ENCODE measurements at places on chromosomes 7 and 10. TPM values are rescaled to one million over a fixed set of nuclear protein-coding genes. Genes with fewer than 3 reads are reported as not detected.

- no peak for DNase-seq
These were observed 10.0 kb downstream of the SHH start for GRCh38 chr7:155802291-155802690.

- no peak for DNase-seq
These were observed 125.3 kb upstream of the AMPH start for GRCh38 chr7:38756521-38756920.

GRCh38 chr7:45026984-45027773 is 27.2 kb downstream of the CCM2 start:
- DNase-seq, result no peak

The ARHGAP21 gene
- total RNA-seq, result 115 TPM

The CYP3A5 gene
- 3.2 TPM for total RNA-seq

Measured in PC-9 (cell line).